B cell (primary cell): ENCODE measurements at places on chromosomes 5 and 9. TPM values are rescaled to one million over a fixed set of nuclear protein-coding genes. Genes with fewer than 3 reads are reported as not detected.

- no peaks in the 10 kb centered on the region for H3K36me3 ChIP-seq
- DNase-seq: no peak
- H3K27me3 ChIP-seq: peaks cover 17% of the 10 kb centered on the region
- H3K27ac ChIP-seq: no peak overlapping the region
Measured at GRCh38 chr9:133696071-133696472, 42.1 kb downstream of the SARDH start.

Gene PHF24
- not detected in 2 replicates for polyA plus RNA-seq

GRCh38 chr9:12464400-12464799 lies 228.8 kb upstream of the TYRP1 start:
- no peaks in the 10 kb centered on the region for H3K27me3 ChIP-seq
- H3K4me3 ChIP-seq: no peak overlapping the region
- H3K4me1 ChIP-seq: no peaks in the 10 kb centered on the region
- H3K36me3 ChIP-seq: no peaks in the 10 kb centered on the region

GRCh38 chr9:79744521-79744920 lies 172.8 kb downstream of the TLE4 start:
- H3K36me3 ChIP-seq: no peaks in the 10 kb centered on the region
- DNase-seq: no peak
- H3K27me3 ChIP-seq: no peaks in the 10 kb centered on the region
- no peaks in the 10 kb centered on the region for H3K4me1 ChIP-seq

- H3K27me3 ChIP-seq: no peaks in the 10 kb centered on the region
- DNase-seq: no peak
Measured at GRCh38 chr9:94945197-94946144, 219.0 kb downstream of the AOPEP start.
